ENCODE measurements at places on chromosomes 3 and 15.

GRCh38 chr3:107657971-107658370 lies 135.2 kb downstream of the BBX start:
- no peak for DNase-seq

GRCh38 chr3:135918600-135918999 lies 46.9 kb upstream of the PPP2R3A start:
- DNase-seq = peak; percentile 58

DNA sequence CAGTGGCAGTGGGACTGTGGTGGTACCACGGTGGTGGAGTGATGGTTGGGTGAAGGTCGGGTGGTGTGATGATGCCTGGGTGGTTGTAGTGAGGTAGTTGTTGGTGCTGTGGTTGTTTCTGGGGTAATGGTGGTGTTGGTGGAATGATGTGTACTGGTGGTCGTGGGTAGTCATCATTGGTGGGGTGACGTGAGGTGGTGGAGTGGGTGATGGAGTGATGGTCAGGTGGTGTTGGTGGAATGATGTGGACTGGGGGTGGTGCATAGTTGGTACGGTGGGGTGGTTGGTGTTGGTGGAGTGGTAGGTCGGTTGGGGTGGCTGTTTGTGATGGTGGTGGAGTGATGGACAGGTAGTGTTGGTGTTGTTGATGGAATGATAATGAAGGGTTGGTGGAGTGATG lies 87.1 kb downstream of the PDCD6IP start:
- no peak for DNase-seq

- no peak for DNase-seq
These were observed 123.0 kb downstream of the ASB7 start for GRCh38 chr15:100725121-100726069.

- no peak for DNase-seq
These were observed 9.8 kb upstream of the PRR23E start for GRCh38 chr3:127182848-127183714.

Measured in SK-MEL-5 (cell line).